ENCODE measurements at places on chromosomes 2 and 18.

GRCh38 chr2:152613235-152613634 is 104.0 kb downstream of the PRPF40A start:
- DNase-seq = no peak

GRCh38 chr18:23998820-23999219 is 15.7 kb upstream of the TTC39C start:
- no peak for DNase-seq

DNA sequence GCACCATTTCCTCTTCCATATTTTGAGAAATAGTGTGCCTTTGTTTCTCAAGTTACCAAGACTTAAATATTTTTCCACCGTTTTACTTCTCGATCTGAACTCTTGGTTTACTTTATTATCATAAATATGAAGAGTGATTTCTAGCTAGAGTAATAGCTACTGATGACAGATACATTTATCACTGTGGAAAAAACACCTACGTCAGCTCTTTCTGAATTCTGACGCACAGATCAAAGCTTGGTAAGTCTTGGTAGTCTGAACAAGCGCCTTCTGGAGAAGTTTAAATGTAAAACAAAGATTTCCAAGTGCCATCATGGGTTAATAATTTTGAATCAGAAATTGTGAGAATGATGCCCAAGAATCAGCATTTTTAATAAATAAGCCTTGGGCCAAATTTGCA is 367.7 kb downstream of the DPP10 start:
- DNase-seq = no peak

DNA sequence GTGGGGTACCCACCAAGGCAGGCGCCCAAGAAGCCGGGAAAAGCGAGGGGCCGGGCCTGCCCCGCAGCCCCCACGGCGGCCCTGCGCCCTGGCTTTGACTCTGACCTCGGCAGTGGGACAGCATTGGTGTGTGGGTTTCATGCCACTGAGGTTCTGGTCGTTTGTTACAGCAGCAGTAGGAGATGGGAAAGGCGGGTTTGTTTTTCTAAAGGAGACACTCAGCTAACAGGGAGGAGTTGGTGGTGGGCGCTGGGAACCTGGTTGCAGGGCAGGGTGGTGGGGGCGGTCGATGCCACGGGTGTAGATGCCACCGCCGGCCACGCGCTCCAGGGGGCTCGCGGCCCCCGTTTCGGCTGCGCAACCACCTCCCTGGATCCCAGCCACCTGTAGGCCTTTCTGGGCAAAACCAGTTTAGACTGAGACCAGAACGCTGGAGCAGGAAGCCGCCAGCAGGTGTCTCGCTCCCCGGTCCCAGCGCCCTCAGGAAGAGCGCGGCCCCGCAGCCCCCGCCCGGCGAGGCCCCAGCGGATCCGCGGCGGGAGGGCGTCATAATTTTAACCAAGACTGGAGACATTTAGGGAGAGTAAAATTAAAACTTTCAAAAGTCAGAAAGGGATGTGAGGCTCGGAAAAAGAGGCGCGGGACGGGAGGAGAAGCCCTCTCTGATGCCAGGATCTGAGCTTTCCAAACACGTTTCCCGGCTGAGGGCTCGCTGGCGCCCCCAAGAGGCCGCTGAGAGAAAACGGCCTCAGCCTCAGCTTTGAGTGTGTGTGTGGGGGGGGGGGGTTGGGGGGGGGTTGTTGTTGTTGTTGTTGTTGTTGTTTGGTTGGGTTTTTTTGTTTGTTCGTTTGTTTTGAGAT is 17.4 kb downstream of the CIDEA start:
- DNase-seq = peak; percentile 79

DNA sequence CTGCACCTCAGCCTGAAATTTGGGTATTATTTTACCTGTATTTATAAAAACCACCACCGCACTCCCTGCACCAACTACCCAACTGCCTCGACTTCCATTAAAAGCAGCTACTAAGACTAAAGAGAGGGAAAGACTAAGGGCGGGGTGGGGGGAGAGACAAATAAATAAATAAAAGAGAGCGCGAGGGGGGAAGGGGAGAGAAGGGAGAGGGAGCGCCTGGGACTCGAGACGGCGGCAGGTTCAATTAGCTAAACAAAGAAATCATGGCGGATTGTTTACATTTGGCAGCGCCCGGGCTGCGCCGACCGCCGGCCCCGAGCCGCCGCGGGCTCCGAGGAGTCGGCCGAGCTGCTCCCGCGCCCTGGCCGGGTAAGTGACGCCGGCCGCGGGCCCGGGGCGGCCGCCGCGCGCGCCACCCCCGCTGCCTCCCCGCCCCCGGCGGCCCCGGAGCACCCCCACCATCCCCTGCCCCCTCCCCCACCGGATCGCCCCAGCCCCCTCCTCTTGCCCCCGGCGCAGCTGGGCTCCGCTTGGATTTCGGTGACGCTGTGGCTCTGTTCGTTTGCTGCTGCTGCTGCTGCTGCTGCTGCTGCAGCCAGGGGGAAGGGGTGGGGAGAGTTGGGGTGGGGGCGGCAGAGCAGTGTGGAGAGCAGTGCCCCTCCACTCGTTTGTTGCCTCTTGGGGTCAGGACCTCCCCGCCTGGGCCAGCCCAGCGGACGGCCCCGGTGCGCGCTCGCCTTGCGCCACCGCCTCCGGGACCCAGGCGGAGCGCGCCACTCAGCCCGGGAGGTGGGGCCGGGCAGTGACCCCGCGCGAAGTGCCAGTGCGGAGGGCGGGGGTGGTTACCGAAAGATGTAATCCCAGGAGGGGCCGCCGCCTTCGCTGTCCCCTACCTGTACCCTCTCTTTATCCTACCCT is 187.2 kb upstream of the FANCL start:
- DNase-seq = no peak

GRCh38 chr2:183283209-183283608 is 159.0 kb downstream of the NUP35 start:
- DNase-seq = no peak

DNA sequence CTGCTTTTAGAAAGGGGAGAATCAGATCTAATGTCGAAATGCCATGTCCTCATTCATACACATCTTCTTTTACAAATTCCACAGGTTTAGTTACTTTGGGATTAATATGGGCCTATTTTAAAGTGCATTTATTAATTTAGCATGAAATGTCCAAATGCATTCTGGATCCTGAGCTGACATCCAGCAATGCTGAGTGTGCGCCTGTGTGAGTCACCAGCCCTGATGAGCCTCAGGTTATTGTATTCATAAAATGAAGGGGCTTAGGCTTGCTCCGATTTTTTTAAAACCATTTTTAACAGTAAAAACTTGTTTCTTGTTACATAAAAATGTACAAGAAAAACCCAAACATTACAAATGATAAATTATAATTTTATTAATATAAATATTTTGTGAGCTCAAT is 94.1 kb downstream of the SH3YL1 start:
- DNase-seq = no peak

GRCh38 chr2:18566145-18566769 is 5.8 kb upstream of the RDH14 start:
- DNase-seq = no peak

- no peak for DNase-seq
Measured at GRCh38 chr2:201932511-201932910, 101.1 kb upstream of the FZD7 start.

DNA sequence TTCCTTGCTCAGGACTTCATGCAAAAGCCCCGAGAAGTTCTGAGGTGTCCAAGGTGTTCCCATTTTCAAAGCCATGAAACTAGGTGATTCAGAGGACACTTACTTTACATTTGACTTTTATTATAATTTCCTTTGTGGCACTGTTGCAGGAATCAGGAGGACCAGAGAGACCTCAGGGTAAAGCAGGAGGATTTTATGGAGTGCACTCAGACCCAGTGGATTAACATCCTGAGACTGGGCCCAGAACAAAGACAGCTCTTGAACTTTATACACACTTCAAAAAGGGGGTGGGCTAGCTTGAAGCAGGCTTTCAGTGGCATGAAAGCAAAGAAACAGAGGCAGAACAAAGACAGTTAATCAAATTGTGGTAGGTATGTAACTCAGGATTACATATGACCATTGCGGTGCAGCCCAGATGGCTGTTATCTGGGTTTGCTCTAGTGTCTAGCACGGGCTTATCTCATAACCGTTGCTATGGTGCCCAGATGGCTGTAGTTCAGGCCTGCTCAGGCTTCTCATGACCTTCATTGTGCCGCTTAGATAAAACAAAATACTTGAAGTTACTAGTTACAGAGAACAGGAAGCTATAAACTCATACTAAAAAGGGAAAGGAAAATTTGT is 39.4 kb downstream of the TMEM182 start:
- DNase-seq = no peak

- no peak for DNase-seq
Measured at GRCh38 chr2:48383036-48383435, 146.9 kb upstream of the STON1 start.

DNA sequence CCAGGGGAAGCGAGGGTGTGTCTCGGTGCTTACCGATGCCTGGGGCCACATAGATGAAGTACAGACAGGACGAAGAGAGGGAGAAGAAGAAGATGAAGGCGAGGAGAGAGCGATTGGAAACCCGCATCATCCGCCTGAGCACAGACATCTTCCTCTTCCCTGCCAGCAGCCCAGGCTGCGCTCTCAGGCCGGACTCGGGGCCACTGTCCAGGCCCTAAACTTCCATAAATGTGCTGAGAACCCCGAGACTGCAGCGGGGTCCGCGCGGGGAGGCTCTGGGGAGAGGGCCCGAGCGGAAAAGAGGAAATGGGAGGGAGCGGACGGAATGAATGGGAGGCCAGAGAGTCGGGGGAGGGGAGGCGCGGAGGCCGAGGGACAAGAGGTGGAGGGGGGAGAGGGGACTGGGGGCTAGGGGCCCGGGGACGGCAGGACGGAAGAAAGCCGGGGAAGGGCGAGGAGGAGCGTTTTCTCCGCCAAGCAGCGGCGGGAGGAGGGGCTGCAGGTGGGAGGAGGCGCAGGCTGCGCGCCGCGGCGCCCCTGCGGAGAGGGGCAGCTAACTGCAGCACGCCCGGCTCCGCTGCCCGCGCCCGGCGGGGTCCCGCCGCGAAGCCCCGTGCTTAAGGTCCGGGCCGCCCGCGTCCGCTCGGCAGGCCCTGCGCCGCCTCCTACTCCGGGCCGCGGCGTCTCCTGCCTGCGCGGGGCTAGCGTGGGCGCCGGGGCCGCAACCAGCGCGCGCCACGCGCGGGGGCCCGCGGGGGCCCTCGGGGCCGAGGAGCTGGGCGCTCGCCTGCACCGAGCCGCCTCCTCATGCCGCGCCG is at the start of gene B4GALT6:
TSS of gene B4GALT6 (minus strand) at position 303 of the 818 bp plus-strand sequence. CDS start at position 148, 155 bp downstream.
- no peak for DNase-seq

DNA sequence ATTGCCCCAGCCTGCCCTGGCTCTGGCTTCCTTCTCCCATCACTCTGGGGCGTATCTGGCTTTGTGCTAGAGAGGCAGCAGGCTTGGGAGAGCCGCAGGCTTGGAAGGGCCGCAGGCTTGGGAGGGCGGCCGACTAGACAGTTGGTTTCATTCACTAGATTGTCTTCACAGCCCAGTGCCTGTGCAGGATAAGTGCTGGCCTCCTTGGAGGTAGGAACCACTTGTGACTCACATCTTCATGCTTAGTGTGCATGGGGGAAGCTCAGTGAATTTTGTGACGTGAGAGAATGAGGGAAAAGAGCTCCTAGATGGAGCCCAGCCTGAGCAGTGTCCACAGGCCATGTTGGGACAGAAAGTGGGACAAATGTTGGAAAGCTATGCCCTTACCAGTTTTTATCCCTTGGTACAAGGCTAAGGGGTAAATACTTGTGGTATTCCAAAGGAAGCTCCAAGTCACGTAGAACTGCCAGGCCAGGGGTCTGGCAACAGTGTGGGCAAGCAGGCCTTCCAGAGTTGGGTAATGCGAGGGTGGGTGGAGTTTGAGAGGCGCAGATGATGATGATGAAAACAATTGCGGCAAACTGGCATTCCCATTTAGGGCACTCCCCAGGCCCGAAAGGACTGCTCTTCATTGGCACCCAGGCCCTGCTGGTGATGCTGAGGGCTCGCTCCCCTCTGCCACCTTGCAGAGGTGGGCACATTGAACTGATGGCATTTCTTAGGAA is 100.1 kb downstream of the DDX1 start:
- no peak for DNase-seq

- peak; percentile 47 for DNase-seq
Measured at GRCh38 chr2:133561045-133561852, 7.0 kb downstream of the NCKAP5 start.

GRCh38 chr18:79336556-79337142 is 59.1 kb upstream of the NFATC1 start:
- no peak for DNase-seq

GRCh38 chr2:237978058-237978712 is 11.4 kb downstream of the UBE2F start:
- no peak for DNase-seq

DNA sequence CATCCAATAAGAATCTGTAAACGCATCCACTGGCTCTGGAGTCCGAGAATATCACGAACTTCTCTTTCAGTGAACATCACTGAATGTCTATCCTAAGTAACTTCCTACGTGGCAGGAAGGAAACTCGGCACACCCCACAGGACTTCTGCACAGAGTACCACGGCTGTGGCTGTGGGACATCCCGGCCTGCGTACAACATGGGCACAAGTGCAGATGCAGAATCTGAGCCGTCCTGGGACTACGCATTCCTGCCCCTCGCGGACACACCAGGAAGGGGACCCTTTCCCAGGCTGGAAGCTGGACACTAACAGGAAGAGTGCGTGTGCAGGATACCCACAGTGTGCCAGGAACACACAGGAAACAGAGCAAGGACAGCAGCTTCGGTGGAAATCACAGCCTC is 60.6 kb downstream of the ZNF516 start:
- no peak for DNase-seq

GRCh38 chr18:44552706-44553105 is 128.0 kb upstream of the SETBP1 start:
- no peak for DNase-seq

- peak; percentile 79 for DNase-seq
Measured at GRCh38 chr18:70421471-70422390, 132.9 kb downstream of the SOCS6 start.

DNA sequence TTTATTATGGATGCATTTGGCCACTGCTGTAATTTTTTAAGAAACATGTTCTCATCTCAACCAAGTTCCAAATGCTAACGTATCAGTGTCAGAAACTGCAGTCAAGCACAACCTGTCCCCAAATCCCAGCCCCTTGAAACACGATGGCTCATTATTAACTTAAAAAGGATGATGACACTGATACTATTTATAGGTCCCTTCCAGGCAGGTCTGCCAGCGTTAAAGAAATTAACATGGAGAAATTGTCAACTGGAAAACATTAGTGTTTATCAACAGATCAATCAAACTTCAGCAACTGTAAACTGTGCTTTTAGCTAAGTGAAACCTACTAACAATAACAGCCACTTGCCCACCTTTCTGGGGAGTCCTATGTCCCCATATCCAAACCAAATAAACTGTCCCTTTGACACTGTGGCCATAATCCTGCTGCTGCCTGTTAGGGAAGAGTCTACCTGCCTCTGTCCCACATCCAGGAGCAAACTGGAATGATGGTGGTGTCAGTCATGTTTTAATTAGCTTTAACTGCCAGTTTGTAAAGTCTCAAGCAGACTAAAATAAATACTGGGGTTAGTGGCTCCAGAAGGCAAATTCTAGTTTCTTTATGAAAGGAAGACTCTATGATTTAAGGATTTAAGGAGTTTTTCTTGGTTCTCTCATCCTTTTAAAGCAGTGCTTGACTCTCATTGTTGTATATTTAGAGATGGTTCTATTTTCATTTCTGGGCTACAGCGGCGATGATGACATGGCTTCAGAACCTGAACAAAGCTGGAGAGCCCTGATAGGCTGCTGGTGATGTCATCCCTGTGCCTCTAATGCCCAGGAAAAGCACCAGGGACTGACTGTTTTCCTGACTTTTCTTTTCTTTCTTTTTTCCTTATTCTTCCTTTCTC is 583.6 kb upstream of the PIK3C3 start:
- no peak for DNase-seq

Data from HS-27A (cell line).